SHP77 (cell line): ENCODE measurements at places on chromosomes 11 and 22.

DNA sequence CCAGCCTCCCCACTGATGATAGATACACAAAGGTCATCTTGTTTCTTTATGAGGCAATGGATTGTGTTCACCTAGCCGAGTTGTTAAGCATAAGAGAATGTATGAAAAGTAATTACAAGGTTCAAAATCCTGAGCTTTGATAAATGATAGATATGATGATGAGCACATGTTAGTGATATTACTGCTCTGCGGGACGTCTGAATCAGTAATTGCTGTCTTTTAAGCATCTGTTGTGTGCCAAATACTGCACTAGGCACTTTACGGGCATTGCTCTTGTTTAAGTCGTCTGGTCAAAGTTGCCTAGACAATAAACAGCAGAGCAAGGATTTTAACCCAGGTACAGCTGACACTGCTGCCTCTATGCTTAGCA, 559 bp upstream of the RNF141 start:
- no peak for DNase-seq

GRCh38 chr11:57230791-57231538, 6.1 kb downstream of the APLNR start:
- DNase-seq, result no peak

DNA sequence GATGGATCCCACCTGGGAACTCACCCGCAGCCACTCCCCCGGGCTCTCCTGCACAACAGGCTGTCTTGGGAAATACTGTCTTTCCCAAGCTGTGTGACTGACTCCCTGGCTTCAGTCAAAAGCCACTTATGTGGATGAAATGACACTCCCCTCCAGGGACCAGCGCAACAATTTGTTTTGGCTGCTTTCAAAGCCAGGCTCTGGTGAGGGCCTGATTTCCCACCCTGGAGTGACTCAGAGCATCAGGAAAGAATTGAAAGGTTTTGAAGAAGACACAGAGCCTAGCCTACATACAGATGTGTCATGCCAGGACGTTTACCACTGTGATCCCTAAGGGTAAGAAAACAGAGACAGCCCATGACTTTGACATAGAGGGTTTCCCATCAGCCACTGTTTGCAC, 550.5 kb downstream of the MIAT start:
- DNase-seq, result no peak

- DNase-seq, result no peak
These were observed 59.0 kb downstream of the ZC3H12C start for GRCh38 chr11:110152199-110152598.

GRCh38 chr11:59172345-59173079, 580 bp downstream of the DTX4 start:
- no peak for DNase-seq

DNA sequence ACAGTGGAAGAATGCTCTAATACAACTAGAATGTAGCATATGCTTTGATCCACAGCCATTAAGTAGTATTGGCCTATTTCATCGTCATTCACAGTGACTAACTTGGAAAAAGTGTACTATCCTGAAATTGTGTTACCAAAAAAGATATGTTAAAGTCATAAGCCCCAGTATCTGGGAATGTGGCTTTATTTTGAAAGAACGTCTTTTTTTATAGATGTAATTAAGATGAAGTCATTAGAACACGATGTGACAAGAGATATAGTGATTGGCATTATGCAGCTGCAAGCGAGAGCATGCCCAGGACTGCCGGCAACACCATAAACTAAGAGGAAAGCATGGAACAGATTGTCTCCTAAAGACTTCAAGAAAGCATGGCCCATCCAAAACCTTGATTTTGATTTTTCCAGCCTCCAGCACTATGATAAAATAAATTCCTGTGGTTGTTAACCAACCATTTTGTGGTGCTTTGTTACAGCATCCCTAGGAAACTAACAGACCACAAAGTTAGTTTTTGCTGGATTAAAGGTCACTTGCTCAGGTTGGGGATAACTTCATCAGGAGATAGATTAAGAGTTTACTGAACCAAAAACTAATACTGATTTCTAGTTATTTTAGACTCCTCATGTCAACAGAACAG, 870.6 kb upstream of the LRRC4C start:
- no peak for DNase-seq

GRCh38 chr22:47474464-47474863, 712.0 kb downstream of the TBC1D22A start:
- no peak for DNase-seq

DNA sequence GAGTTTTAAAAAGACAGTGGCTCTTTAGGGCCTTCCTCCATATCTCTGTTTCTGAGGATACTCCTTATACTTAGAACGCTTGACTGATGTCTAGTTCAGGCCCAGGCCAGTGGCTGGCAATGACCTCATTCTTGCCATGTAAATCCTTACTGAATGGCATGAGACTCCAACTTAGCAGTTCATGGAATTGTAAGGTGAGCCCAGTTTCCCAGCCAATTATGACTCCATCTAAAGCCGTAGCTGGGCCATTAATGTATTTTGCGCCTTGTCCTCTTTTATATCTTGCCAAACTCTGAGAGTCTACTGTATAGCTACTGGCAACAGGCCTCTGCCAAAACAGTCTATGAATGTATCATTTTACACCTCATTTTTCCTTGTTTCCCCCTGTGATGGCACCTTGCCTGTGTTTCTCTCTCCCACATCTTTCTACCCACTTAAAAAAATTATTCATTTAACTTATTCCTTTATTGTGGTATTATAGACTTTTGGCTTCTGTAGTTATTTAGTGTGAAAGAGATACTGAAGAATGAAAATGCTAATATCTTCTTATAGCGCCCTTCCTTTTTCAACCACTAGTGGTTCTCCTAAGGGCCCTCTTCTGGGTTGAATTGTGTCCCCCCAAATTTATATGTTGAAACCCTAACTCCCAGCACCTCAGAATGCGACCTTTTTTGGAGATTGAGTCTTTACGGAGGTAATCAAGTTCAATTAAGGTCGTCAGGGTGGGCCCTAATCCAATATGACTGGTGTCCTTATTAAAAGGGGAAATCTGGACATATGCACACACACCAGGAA, 67.4 kb downstream of the ZNRF3 start:
- DNase-seq, result no peak

GRCh38 chr22:19546680-19547079, 22.5 kb upstream of the CLDN5 start:
- no peak for DNase-seq

GRCh38 chr22:19629720-19630419, 84.4 kb upstream of the SEPTIN5 start:
- peak; percentile 85 for DNase-seq

GRCh38 chr11:78656984-78657383, 82.3 kb upstream of the NARS2 start:
- no peak for DNase-seq

DNA sequence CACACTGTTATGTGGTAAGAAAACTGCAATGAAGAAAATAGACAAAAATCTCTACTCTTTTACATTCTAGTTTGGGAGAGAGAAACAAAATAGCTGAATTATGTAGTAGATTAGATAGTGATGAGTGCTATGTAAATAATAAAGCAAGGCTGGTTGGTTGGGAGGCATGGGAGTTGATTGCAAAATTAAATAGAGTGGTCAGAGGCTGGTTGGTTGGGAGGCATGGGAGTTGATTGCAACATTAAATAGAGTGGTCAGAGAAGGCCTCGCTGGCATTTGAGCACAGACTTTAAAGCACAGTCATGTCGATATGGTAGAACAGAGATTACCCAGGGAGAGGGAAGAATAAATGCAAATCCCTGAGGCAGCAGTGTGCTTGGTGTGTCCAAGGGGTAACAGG, 22.4 kb downstream of the SIK2 start:
- no peak for DNase-seq

- no peak for DNase-seq
These were observed 10.5 kb downstream of the MCAM start for GRCh38 chr11:119306373-119306890.
